ENCODE measurements at places on chromosomes 4 and X.
A peak's percentile ranks its signal among the peaks of the same experiment; 100 is the strongest.

- DNase-seq: no peak
Measured at GRCh38 chrX:136896121-136896914, 15.8 kb upstream of the RBMX start.

GRCh38 chr4:48190839-48191238, 56.8 kb upstream of the TXK start:
- no peak for DNase-seq

- no peak for DNase-seq
Measured at GRCh38 chr4:25096981-25097443, 63.2 kb downstream of the SEPSECS start.

GRCh38 chr4:69497886-69498395, 2.2 kb upstream of the UGT2B4 start:
- DNase-seq: no peak

- no peak for DNase-seq
Measured at GRCh38 chr4:173046818-173047217, 121.8 kb upstream of the GALNT7 start.

DNA sequence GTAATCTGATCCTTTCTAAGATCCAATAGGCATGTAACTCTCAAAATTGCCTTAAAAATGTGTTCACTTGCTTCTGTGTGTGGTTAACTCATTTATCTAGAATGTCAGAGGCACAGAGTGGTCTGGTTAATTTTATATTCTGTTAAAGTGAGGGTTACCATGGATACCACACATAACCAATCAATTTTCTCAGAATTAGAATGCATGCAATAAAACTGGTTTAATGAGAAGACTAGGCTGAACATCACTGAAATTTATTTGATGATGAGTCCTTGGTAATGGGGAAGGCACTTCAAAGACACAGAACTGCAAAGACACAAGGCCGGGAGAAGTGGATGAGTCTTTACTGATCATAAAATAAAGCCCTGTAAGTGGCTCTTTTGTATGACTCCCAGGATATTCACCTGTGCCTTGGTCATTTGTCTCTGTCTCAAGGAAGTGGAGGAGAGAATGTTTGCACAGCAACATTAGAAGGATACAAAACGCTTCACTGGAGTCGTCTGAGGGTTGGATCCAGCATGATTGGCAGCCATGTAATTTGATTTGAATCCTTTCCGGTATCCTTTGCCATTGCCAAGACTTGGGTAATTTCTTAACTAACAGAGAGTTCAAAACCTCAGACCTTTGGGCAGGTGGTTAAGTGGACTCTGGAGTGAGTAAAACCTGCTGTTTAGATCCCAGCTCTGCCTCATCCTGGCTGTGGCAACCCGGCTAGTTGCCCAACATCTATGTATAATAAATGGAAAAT, 94.0 kb upstream of the RBPJ start:
- DNase-seq: no peak

DNA sequence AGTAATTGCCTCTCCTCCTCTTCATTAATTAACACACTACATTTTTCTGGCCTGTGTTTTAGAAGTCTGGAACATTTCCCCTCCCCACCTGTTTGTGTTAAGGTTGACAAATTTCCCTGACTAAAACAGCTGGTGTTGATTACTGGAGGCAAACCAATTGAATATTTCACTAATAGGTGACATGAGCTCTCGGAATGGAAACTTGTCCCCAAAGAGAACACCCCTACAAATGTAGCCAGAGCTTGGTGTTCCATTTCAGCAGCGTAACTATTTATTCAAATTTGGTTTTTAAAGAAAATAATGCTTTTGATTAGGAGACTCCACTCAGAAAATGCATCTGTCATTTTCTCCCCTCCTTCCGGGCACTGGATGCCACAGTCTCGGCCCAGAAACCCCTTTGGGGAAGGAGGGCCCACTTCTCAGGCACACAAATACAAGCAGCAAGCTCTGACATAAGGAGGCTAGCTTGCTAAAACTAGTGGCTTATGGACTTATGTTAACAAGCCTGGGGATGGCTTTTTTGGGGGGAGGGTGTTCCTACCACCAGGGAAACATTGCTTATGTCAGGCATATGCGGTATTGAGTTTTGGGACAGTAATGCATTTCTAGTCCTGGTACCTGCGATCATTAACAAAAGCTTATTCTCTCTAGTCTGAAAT, 2.2 kb downstream of the RNF150 start:
- DNase-seq: no peak

DNA sequence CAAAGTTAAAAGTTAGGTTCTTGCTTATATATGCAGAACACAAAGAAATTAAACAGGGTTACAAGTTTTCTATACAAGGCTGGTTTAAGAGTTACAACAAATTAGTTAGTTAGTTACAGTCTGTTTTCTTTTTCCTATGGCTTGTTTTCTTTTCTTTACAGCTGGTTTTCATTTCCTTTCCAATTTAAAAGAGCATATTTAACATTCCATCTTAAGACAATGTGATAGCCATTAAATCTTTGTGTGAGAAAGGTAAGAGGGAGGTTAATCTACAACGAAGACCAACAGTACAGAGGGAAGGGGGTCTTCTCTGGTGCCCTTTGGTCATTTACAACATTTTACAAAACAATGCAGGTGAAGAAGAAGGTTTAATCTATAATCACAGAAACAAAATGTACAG, 290.6 kb downstream of the ZNF674 start:
- no peak for DNase-seq

DNA sequence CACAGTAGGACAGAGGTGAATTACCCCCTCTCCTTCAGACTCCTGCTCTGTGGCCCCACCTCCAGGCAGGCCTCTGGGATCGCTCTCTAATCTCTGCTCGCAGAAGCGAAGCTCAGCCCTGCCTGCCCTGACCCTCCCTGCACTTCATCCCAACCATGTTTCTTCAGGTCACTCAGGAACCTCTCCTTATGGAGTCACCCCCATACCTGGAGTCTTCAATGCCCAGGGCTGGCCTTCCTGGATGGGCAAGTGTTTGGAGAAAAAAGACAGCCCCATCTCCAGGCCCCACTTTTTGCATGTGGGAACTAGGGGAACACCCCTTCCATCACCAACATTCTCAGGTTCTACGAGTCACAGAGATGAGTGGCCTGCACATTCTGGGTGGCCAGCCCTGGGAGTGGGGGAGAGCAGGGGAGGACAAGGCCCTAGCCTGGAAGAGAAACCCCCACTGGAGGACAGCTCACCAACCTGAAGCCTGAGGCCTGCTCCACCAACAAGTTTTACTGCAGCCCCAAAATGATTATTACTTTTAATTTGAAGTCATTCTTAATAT, 90.8 kb downstream of the PPP2R2C start:
- no peak for DNase-seq

DNA sequence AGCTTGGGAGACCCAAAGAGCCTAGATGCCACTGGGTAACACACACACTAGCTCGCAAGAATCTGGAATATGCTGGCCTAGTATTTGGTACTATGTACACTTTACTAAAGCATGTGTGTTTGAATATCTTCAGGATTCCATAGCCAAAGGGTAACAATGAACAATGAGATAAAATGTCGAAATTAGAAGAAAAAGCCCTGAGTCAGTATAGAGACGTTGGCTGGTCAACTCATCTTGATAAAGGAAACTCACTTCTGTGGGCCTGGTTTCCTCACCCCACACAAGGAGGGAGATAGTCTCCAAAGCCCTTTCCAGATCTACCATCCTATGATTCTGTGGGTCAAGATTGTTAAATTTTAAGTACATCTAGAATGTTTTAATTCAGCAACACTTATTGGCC, 6.9 kb downstream of the ZDHHC9 start:
- no peak for DNase-seq

DNA sequence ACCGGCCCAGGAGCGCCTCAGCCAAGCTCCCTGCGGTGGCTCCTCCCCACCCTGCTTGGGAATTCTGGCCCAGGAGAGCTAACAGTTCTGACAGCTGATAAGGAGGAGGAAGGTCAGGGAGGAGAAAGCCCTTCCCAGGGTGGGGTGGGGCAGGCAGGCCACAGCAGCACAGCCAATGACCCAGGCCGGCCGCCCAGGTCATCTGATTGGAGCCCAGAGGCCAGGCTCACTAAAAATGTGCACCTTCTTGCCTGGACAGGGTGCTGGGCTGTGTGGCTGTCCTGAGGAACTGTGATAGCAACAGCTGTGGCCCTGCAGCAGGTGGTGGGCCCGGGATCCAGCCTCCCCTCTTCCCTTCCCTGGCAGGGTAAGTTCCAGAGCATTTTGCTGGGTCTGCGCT, 17.2 kb upstream of the SH3TC1 start:
- DNase-seq: no peak

GRCh38 chr4:37452952-37453280, 208.4 kb downstream of the NWD2 start:
- peak; percentile 0 for DNase-seq

DNA sequence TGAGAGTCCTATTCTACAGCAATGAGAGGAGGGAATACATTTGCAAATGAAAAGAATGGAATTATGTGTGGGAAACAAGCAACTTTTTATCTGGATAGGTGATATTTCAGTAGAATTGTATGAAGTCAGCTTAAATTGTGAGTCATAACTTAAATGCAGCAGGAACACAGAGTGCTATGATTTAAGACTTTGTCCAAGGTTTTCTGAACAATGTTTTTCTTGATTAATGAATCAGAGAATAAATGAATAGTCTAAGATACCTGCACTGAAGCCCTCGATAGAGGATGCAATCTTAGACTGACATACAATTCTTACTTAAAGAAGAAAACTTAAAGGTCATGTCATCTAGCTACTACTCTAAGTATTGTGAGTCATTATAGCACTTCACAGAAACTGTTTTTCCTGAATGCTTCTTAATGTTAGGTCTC, 8.0 kb downstream of the ARHGEF38 start:
- no peak for DNase-seq

DNA sequence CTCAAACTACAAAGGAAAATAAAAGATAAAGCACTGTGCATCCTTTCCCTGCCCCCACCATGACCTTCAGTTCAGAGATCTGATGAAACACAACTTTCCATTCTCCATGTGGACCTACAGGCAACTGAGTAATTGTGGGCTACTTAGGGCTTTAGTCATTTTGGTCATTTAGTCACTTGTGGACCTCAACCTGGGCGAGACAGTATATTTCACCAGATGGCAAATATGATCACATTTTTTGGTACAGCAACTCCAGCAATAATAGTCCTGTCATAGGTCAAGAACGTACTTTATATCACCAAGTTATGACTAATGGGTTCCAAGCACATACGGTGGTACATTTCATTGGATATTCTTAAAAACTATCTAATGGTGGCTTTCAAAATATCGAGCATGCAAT, 141.2 kb downstream of the PDGFC start:
- DNase-seq: no peak

DNA sequence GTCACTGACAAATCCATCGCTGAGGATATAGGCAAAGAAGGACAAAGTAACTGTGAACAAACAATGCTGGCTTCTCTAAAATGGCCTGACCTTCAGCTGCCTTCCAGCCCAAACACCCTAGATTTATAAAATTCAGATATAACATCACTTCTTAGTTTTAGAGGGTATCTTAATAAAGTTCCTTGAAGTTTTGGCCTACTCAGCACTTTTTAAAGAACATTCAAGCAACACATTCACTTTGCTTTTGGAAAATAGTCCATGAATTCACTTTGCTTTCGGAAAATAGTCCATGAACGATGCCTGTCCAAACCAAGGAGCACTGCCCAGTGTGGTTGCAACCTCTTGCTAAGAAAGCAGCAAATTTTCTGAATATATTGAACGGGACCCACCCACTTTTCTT, 55.0 kb upstream of the TFDP3 start:
- DNase-seq: no peak

DNA sequence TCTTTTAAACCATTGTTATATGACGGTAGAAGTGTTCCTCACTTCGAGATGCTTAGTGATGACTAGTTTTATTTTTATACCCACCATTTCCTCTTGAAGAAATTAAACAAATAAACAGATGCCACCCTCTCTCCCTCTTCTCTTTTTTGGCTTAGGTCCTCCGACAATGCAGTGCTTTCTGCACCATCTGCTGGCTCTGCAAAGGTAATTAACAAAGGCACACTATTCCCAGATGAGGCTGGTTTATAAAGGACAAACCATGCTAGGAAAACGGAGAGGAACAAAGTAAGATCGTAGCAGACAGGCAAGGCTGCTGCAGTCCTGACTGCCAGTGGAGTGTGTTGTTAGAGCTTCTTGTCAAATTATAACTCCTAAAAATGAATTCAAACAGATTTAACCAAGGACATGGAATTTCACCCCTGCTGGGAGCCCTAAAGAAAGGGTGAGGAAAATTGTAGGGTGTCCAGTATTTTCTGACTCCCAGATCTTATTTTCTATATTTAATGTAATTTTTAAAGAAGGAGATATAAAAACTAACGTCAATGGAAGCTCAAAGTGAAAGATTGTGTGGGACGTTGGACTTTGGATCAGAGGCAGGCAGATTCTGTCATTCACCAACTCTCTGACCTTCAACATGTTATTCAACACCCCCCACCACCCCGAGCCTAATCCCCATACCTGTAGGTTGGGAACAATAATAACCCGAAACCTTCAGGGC, 142.1 kb downstream of the CPEB2 start:
- no peak for DNase-seq

GRCh38 chrX:138487866-138488265, 223.7 kb downstream of the FGF13 start:
- DNase-seq: no peak

GRCh38 chrX:34487364-34487763, 169.7 kb downstream of the TMEM47 start:
- no peak for DNase-seq

DNA sequence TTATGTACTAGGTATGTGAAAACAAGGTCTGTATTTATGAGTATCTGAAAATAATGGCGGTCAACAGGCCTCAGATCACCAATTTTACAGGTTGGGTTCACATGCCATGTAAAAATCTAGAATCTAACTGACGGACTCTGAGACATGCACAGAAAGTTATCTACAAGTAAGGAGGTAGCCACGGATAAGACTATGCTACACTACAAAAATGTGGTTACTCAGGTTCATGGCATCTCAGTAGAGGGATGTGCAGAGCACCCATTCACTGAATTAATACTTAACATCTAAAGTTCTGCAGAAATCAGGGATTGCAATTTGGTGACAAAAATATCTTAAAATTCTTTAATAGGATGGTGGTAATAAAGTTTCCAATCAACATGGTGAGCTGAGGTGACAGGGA, 155.9 kb downstream of the APBB2 start:
- DNase-seq: no peak

DNA sequence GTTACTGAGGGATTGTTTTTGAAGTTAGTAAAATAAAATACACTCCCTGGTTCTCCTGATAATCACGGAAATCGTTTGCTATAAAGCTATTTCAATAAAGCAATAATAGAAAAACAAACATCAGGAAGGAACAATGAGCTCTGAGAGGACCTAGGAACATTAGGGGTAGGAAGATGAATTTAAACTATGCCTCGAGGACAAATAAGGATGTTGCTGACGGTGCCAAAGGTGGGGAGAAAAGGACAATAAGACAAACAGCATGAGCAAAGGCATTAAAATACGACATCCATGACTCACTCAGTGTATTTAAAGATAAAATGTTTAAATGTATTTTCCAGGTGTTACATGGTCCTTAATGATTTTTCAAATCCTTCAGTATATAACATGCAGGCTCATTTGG, 110.3 kb downstream of the MTNR1A start:
- no peak for DNase-seq

- DNase-seq: peak; percentile 49
Measured at GRCh38 chrX:46573892-46574773, 568 bp downstream of the CHST7 start.

- DNase-seq: no peak
Measured at GRCh38 chr4:184335520-184335919, 117.8 kb upstream of the ENPP6 start.

GRCh38 chr4:177047851-177048174, 255.1 kb upstream of the VEGFC start:
- DNase-seq: no peak
